ENCODE measurements at places on chromosomes 6 and 20.

DNA sequence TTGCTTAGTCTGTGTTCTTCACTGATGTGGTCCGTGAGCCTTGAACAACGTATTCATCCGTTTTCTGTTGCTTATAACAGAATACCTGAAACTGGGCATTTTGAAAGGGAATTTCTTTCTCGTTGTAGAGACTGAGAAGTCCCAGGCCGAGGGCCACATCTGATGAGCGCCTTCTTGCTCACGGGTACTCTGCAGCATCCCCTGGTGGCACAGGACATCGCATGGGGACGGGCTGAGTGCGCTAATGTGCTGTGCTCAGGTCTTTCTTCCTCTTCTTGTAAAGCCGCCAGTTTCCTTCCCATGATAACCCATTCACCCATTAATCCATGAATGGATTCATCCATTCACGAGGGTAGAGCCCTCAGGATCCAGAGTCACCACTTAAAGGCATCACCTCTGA is 161.0 kb downstream of the NFATC2 start:
- no peak for DNase-seq

DNA sequence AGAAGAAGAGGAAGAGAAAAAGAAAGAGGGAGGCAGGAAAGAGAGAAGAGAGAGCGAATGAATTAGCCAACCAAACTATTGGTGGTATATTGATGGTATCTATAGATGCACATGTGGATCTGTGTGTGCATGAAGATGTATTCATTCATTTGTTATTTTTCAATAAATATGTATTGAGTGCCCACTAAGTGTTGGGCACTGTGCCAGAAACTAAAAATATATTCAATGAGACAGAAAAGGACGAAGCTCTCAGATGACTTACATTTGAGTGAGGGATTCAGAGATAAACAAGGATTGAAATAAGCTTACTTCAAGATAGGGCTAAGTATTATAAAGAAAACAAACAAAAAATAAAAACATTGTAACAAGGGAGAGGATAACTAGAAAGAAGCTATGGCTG is 154.9 kb downstream of the TSHZ2 start:
- no peak for DNase-seq

- DNase-seq: no peak
Measured at GRCh38 chr6:164290101-164290500, 875.6 kb downstream of the QKI start.

- DNase-seq: no peak
Measured at GRCh38 chr20:34200023-34200422, 41.2 kb upstream of the ASIP start.

DNA sequence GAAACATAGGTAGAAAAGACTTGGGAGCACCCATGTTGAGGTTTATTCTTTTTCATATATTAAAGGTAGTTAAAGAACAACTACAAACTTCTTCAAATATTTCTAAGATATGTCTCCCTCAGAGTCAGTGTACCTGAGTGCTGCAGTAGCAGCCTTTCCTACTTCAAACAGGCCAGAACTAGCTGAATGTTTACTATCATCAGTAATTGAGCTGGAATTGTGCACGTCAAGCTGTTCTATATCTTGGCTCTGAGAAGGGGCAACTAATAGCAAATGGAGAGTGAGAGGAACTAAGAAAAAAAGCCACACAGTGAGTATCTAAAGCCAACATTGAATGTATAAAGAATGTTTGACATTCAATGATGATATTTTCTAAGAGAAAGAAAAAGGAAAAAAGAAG is 21.7 kb downstream of the MTCL3 start:
- DNase-seq: no peak

- no peak for DNase-seq
Measured at GRCh38 chr6:11143394-11144371, 32.2 kb upstream of the ERVFRD-1 start.

GRCh38 chr20:62366370-62367135 is 559 bp downstream of the LAMA5 start:
- DNase-seq: no peak

GRCh38 chr6:10237298-10238038 is 177.4 kb downstream of the TFAP2A start:
- DNase-seq: no peak

- DNase-seq: no peak
Measured at GRCh38 chr6:169957351-169957963, 206.0 kb downstream of the ERMARD start.
